ENCODE measurements at places on chromosomes 2 and 18. TPM values are rescaled to one million over a fixed set of nuclear protein-coding genes. Genes with fewer than 3 reads are reported as not detected.

GRCh38 chr2:202237787-202238233 is 587 bp downstream of the SUMO1 start:
- H3K27me3 ChIP-seq, result peaks cover 9% of the 10 kb centered on the region
- H3K36me3 ChIP-seq, result peaks cover 3% of the 10 kb centered on the region
- H3K4me1 ChIP-seq, result peaks cover 50% of the 10 kb centered on the region
- H3K4me3 ChIP-seq, result peak overlapping the region; percentile 96
- H3K27ac ChIP-seq, result peak overlapping the region; percentile 73
- DNase-seq, result no peak

DNA sequence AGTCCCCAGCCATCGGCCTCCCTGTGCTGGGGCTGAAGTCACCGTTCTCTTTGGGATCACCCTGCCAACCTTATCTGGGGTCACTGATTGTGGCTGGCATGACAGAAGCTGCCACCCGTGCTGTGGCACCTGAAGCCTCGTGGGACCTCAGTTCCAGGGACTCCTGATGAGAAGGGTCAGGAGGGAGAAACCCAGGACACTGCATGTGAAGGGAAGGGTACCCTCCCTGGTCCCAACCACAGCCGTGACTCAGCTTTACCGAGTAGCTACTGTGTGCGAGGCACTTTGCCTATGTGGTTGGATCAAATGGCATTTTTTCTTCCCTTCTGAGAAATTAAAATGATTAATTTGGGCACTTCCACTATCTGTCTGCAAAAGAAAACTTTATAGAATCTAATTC is 64.4 kb downstream of the SP110 start:
- H3K4me3 ChIP-seq, result no peak overlapping the region
- no peak for DNase-seq
- H3K36me3 ChIP-seq, result no peaks in the 10 kb centered on the region
- H3K4me1 ChIP-seq, result peaks cover 5% of the 10 kb centered on the region
- H3K27ac ChIP-seq, result no peak overlapping the region

DNA sequence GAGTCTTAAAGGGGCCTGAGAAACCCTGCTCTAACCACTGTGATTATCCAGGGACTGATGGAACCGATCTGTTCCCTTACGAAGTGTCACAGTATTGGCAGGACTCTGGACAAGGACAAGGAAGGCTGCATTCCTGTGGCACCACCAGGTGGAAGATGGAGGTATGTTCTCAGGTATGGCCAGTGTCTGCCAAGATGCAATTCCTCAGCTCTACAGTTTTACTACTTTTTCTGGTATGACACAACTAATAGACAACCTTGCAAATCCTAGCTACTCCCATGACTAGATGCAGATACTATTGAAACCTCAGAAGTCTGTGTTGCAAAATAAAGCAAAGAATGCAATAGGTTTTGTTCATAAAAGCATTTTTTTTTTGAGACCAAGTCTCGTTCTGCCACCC is 14.6 kb downstream of the RAB31 start:
- no peak overlapping the region for H3K27ac ChIP-seq
- DNase-seq, result peak; percentile 7
- H3K4me1 ChIP-seq, result no peaks in the 10 kb centered on the region
- no peak overlapping the region for H3K4me3 ChIP-seq
- H3K36me3 ChIP-seq, result no peaks in the 10 kb centered on the region

DNA sequence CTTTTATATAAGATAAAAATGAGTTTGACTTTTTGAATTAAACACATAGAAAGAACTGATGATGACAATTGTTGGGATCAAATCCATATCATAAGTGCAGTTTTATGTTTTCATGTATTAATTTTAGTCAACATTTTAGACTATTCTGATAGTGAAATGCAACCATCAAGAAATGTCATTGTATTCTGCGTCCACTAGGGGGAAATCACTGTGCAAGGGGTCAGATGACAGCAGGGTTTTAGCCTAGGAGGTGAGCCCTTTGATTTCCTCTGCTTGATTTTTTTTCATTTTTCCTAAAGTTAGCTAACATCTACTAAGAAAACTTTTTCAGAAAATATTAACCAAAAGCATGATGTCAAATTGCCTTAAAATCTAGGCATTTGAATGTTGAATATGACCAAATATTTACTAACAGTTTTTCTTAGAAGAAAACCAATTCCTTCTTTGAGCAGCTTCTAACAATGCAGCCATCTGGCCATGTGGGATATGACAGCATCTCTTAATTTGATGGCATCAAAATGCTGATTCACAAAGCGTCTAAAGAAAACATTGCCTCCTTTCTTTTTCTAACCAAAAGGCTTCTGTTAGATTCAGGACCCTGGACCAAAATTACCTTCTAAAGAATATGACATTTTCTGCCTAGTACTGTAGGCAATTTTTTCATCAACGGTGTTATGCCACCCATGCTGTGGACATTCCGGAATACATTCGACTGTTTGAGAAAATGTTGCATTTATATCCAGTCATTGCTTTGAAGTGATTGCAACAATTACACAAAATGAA is 141.5 kb downstream of the SPHKAP start:
- no peak for DNase-seq
- no peaks in the 10 kb centered on the region for H3K4me1 ChIP-seq
- no peaks in the 10 kb centered on the region for H3K27me3 ChIP-seq
- no peaks in the 10 kb centered on the region for H3K36me3 ChIP-seq
- no peak overlapping the region for H3K4me3 ChIP-seq

GRCh38 chr2:189835855-189836558 is 51.8 kb downstream of the PMS1 start:
- no peak overlapping the region for H3K4me3 ChIP-seq
- no peak overlapping the region for H3K27ac ChIP-seq
- no peaks in the 10 kb centered on the region for H3K27me3 ChIP-seq
- H3K36me3 ChIP-seq, result peaks cover 7% of the 10 kb centered on the region

DNA sequence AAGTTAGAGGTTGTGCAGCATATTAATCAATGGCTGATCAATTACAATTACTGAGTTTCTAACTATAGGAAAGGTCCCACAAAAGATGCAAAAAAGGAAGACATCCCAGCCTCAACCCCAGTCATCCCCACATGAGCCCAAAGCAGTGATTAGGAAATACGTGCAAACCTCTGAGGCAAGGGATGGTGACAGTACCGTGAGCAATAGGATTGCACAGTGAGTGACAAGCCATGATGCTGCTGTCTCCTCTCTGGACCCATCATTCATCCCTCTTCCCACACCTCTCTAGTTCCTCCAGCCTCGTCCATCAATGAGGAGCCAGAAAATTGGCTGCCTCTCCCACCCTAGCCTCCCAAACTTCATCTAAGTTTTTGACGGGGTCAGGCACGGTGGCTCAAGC is 4.0 kb upstream of the SLC11A1 start:
- no peaks in the 10 kb centered on the region for H3K36me3 ChIP-seq
- DNase-seq, result no peak

DNA sequence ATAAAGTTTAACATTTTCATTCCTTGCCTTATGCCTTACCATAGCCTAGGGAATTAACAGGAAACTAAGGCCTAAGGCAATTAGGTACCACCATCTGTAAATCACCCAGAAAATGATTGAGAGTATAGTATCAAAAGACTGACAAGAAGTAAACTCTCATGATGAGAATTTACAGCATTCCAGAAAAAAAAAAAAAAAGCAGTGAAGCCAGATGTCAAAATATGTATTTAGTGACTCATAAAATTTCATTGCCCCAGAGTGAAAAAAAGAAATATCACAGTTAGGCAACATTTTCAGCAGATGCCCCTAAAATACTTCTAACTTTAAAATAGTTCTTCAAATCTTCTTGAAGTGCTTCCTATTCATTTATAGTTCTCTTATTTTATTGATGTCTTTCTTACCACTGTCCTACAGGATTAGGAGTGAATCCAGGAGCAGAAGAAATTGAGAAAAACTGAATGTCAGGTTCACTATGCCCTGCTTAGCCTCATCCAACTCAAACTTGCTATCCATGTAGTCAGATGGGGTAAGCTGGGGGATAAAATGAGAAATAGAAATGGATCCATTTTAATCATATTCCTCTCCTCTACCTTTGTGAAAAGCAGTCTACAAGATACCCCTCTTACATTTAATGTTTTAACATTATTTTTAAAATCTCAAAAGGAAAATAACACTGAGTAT is 57.3 kb upstream of the TANK start:
- DNase-seq, result no peak
- no peaks in the 10 kb centered on the region for H3K4me1 ChIP-seq
- H3K4me3 ChIP-seq, result no peak overlapping the region
- no peaks in the 10 kb centered on the region for H3K36me3 ChIP-seq
- H3K27me3 ChIP-seq, result peaks cover 1% of the 10 kb centered on the region

The SOWAHC gene
- polyA plus RNA-seq, result not detected

The MALL gene
- polyA plus RNA-seq, result not detected

The TAF4B gene
- 1.1 TPM for polyA plus RNA-seq

The ASXL2 gene
- polyA plus RNA-seq, result 4.7 TPM

- H3K4me3 ChIP-seq, result no peak overlapping the region
- no peaks in the 10 kb centered on the region for H3K4me1 ChIP-seq
- no peak overlapping the region for H3K27ac ChIP-seq
- no peak for DNase-seq
- H3K27me3 ChIP-seq, result no peaks in the 10 kb centered on the region
Observed at GRCh38 chr18:37160038-37160820, 331.3 kb downstream of the KIAA1328 start.

GRCh38 chr2:66696886-66697285 is 262.0 kb downstream of the MEIS1 start:
- H3K27me3 ChIP-seq, result peaks cover 1% of the 10 kb centered on the region
- no peaks in the 10 kb centered on the region for H3K36me3 ChIP-seq
- H3K27ac ChIP-seq, result no peak overlapping the region
- DNase-seq, result no peak
- H3K4me3 ChIP-seq, result no peak overlapping the region

DNA sequence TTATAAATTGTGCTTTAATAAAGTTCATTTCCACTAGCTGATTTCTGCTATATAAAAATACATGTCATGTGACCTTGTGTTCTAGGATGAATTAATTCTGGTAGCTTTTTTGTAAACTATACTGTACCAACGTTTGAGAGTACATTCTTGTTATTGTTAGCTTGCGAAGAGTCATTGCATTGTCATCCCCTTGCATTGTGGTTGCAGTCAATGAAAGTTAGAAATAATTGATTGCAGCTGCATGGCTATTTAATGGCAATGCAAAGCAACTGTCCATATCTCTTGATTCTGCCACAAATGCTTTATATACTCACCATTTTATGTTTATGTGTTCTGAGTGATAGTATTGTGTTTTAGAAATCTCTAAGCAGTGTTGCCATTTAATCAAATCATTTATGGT is 91.6 kb downstream of the ZNF407 start:
- H3K27me3 ChIP-seq, result no peaks in the 10 kb centered on the region
- H3K27ac ChIP-seq, result no peak overlapping the region
- DNase-seq, result no peak

- H3K36me3 ChIP-seq, result no peaks in the 10 kb centered on the region
- peaks cover 5% of the 10 kb centered on the region for H3K4me1 ChIP-seq
- no peak for DNase-seq
- H3K27ac ChIP-seq, result no peak overlapping the region
- no peaks in the 10 kb centered on the region for H3K27me3 ChIP-seq
Observed at GRCh38 chr2:112727276-112728028, 6.6 kb downstream of the NT5DC4 start.

The TRABD2A gene
- polyA plus RNA-seq, result not detected

The CROCC2 gene
- not detected for polyA plus RNA-seq

DNA sequence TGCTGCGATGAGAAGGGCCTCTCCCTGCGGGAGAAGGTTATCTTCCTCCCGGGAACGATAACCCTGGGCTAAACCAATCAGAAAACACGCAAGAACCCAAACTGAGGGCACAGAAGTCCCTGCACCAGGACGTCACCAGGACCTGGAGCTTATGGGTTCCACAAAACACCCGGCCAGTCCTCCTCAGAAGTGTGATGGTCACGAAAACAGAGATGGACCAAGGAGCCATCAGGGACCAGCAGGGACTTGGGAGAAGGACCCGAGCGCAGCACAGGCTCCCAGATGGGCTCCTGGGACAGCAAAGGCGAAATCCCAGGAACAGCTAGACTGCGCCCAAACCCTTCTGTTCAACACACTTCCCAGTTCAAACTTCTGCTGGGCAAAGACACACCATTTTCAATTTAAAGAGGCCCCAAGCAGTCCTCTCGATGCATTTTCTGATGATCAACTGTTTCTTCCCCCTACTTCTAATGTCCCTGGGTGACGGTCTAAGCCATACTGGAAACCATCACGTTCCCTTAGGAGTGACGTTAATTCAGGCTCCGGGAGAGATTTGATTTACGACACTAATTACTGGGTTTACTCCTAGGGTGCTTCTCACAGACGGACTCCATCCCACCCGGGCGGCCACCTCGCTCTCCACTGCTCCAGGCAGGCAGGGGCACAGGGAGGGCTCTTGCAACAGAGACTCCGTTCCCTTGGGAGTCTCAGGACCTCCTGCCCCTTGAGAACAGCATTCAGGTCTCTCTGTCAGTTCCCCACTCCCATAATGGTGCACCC is 29.2 kb downstream of the ZNF516 start:
- H3K4me3 ChIP-seq, result peak overlapping the region; percentile 33
- H3K4me1 ChIP-seq, result peaks cover 34% of the 10 kb centered on the region
- peak overlapping the region; percentile 52 for H3K27ac ChIP-seq
- H3K36me3 ChIP-seq, result peaks cover 6% of the 10 kb centered on the region
- DNase-seq, result no peak
- no peaks in the 10 kb centered on the region for H3K27me3 ChIP-seq

DNA sequence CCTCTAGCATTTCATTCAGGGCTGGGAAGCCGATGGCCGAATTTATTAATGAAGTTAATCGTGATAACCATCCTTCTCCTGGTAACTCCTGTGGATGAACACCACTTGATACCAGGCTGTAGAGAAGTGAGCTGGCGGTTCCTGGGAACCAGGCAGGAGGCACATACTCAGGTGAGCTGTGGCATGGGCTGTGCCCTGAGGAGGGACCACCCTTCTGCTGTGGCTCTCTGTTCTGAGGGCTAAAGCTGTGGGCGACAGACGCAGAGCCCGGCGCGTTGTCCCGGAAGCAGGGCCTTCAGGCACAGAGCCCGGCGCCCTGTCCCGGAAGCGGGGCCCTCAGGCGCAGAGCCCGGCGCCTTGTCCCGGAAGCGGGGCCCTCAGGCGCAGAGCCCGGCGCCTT is 462.3 kb upstream of the SALL3 start:
- H3K27me3 ChIP-seq, result peaks cover 2% of the 10 kb centered on the region
- no peaks in the 10 kb centered on the region for H3K36me3 ChIP-seq
- H3K4me3 ChIP-seq, result no peak overlapping the region
- no peak overlapping the region for H3K27ac ChIP-seq

The SERPINB5 gene
- polyA plus RNA-seq, result not detected

DNA sequence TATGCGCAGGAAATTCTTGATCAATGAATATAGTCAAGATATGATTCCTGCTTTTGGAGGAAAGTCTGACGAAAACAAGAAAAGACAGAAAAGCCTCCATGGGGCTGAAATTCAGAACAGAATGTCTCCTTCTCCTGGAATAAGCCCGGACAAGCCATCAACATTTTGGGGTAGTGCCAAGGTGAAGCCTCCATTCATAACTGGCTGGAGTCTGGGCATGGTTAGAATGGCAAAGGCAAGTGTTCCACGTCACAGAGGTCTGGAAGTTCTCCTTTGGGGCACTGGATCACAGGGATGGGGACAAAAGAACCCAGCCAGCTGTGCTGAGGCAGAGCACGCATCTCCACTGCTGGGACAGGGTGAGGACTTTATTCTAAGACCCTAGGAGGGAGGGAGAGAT is 505.7 kb downstream of the CMPK2 start:
- no peaks in the 10 kb centered on the region for H3K4me1 ChIP-seq
- no peaks in the 10 kb centered on the region for H3K36me3 ChIP-seq
- no peaks in the 10 kb centered on the region for H3K27me3 ChIP-seq
- DNase-seq, result no peak

Data from immature natural killer cell (primary cell).